ENCODE measurements at places on chromosomes 12 and 14.
A peak's percentile ranks its signal among the peaks of the same experiment; 100 is the strongest.

GRCh38 chr12:81949416-81949815 lies 190.3 kb upstream of the PPFIA2 start:
- no peak for DNase-seq

DNA sequence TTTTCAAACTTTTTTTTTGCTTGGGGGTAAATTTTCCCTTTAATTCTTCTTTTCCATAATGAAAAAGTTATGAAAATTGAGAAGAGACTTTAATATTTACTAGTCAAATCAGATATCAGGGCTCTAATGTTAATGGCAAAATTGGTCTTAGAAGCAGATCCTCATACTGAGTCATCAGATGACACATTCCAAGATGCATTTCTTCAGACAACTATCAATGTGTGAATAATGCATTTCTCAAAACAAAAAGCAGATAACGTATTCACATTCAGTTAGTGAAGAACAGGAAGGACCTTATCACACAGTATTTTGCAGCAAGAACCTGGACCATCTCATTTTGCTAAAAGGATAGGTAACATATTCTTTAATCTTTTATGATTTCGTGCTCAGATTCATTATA lies 130.7 kb downstream of the GPHN start:
- DNase-seq: peak; percentile 70

DNA sequence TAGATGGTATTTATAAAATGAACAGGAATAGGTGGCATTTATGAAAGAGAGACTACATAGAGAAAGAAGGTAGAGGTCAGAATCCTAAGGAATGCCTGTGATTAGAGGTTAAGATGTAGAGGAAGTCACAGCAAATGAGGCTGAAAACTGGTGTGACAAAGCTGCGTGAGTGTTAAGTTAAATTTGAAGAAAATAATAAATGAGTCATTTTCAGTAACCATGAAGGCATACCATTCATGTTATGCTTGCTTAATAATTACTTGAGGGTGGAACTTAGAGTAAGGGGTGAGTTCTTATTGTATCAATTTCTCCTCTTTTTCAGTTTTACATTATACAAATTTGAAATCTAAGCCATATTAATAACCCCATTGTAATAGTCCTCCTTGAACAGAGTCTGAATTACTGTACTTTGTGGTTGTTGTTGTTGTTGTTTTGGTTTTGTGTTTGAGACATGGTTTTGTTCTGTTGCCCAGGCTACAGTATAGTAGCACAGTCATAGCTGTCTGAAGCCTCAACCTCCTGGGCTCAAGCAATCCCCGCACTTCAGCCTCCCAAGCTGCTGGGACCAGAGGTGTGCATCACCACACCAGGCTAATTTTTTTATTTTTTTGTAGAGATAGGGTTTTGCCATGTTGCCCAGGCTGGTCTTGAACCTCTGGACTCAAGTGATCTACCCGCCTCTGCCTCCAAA lies 761.5 kb downstream of the GALC start:
- peak; percentile 50 for DNase-seq

GRCh38 chr14:19895282-19895681 lies 20.3 kb downstream of the OR4K2 start:
- no peak for DNase-seq

DNA sequence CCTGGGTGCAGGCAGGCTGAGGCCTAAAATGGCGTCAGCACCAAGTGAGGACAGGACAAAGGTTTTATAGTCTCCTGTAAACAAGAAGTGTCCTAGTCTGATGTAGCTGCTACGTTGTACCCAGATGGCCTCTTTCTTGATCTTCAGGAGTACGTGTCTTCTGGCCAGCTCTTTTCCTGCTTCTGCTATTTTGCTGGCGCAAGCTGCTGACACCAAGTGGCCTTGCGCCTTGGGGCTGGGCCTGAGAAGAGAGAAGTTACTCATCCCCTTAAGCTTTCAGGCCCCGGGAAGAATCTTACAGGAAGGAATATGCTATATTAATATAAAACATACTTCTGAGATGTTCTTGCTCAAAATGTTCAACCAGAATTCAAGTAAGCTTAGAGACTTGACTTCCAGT lies 605.2 kb downstream of the GALC start:
- DNase-seq: no peak

DNA sequence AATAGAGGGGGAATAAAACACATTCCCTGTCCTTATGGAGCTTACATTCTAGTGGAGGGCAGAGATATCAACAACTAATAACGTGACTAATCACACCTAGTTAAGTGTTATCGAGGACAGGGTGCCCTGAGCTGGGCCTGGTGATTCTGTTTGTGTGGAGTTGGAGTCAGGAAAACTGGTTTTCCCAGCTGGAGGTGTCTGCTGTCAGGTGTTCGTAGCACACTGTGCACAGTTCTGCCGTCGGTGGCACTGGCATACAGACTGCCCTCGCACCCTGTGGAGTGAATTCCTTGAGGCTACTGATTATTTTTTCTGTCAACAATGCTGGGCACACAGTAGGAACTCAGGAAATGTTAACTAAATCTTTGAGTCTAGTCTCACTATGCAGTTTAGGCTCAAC lies 900 bp upstream of the MTERF2 start:
- no peak for DNase-seq

Measured in fibroblast of lung (primary cell).